ENCODE measurements at places on chromosomes 5 and 9. TPM values are rescaled to one million over a fixed set of nuclear protein-coding genes. Genes with fewer than 3 reads are reported as not detected.

Gene DNM1
- total RNA-seq, result 24.1 TPM

Gene PCDHB15
- total RNA-seq, result not detected

- DNase-seq, result no peak
These were observed 489.8 kb downstream of the MAT2B start for GRCh38 chr5:163995206-163995605.

- peak; percentile 72 for DNase-seq
These were observed 6.2 kb downstream of the PDLIM4 start for GRCh38 chr5:132263548-132264261.

- peak; percentile 55 for DNase-seq
These were observed 545.2 kb downstream of the CSNK1G3 start for GRCh38 chr5:124056991-124057723.

GRCh38 chr9:93112116-93112863 lies 16.3 kb downstream of the CARD19 start:
- DNase-seq, result no peak
